ENCODE measurements at places on chromosomes 5 and 9. TPM values are rescaled to one million over a fixed set of nuclear protein-coding genes. Genes with fewer than 3 reads are reported as not detected.
A peak's percentile ranks its signal among the peaks of the same experiment; 100 is the strongest.

GRCh38 chr9:79054500-79054899 lies 517.3 kb upstream of the TLE4 start:
- no peak for DNase-seq

DNA sequence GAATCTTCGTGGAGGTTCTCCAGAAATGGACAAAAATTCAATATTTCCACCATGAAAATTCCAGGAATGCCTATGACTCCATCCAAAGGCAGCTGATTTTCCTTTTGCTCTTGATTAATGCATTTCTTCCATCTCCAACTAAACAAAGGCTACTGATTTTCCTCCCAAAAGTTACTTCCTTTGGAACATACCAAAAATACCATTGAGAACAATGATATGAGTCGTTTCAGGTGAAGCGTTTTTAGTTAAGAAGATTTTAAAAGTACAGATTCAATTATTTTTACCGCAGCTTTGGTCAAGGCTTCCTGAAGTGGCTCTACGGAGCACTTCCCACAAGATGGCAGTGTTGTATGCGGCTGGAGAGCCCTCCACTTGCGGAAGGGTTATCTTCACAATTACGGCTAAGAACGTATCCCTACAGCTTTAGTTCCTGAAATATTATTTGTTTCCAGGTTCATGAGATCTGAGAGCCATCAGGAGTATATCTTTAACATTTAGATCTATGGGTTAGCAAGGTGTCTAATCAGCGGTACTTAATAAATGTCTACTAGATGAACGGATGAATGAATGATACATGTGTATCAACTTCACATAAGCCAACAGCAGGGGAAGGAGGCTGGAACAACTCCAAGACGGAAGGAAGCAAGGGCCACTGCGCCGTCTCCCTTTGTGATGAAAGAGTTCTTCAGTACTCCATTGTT lies 35.9 kb upstream of the ARSB start:
- peak; percentile 78 for DNase-seq

DNA sequence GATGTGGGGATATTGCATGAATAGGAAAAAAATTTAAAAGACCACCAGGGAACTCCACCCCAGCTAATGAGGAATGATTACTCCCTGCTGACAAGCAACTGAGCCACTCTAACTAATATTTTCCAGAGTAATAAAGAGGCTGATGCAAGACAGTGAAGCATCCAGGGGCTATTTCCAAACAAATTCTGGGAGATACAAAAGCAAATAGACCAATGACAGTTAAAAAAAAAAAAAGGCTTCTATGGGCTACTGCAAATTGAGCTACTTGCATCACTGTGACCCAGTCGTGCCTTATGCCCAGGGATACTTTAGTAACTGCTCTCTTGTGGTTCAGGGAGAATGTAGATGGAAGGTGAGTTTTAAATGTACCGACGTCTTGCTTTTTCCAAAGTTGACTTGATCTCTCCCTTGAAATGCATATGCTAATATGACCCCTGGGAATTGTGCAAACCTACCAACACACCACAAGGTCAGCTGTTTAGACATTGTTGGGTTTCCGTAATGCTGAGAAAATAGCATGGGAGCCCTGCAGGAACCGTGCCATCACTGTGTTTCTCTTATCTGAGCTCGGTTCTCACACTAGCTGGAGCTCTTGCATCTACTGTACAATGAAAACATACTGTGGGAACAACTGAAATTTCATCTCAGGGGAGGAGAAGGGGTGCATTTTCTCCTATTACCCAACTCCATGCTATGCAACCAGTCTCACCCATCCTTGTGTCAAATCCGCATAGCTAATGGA lies 250.6 kb upstream of the MAP3K1 start:
- no peak for DNase-seq

DNA sequence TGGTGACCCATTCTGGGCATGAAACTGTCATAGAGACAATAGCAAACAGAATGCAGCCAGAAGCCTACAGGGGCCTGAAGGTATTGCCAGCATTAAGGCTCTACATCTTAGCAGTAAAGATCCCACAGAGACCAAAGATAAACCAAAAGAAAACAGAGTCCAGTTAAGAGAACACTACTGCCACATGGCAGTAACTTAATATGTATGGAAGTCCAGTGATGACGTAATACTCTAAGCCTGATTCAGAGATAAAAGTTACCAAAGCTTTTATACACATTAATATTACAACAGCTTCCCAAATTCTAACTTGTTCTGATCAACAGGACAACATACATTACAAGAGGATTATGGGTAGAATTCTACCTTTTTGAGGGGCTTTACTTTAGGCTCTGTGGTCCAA lies 371.5 kb downstream of the PRELID2 start:
- DNase-seq = no peak

Gene TLE4
- polyA plus RNA-seq = 24.9 TPM

Gene BHMT
- polyA plus RNA-seq = 0.24 TPM

GRCh38 chr5:66840511-66841013 lies 244.4 kb downstream of the MAST4 start:
- no peak for DNase-seq

DNA sequence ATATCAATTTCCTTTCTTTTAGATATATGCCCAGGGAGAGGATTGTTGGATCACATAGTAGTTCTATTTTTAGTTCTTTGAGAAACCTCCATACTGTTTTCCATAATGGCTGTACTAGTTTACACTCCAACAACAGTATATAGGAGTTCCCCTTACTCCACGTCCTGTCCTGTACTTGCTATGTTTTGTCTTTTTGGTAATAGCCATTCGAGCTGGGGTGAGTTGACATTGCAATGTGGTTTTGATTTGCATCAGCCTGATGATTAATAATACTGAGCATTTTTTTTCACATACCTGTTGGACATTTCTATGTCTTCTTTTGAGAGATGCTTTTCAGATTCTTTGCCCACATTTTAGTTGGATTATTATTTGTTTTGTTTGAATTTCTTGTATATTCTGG lies 445.9 kb downstream of the NTRK2 start:
- no peak for DNase-seq

Gene GCNT1
- 7.1 TPM for polyA plus RNA-seq

GRCh38 chr9:103301051-103301450 lies 305.9 kb downstream of the CYLC2 start:
- no peak for DNase-seq

Gene PRR16
- 0.93 TPM for polyA plus RNA-seq

Gene SEC61B
- polyA plus RNA-seq = 249 TPM

Gene PALM2AKAP2
- 0.68 TPM for polyA plus RNA-seq

- no peak for DNase-seq
Observed at GRCh38 chr9:8489835-8490234, 690.3 kb upstream of the DMAC1 start.

- DNase-seq = peak; percentile 81
Observed at GRCh38 chr9:69542942-69543704, 129.0 kb downstream of the APBA1 start.

Gene SPINK13
- polyA plus RNA-seq = not detected

Gene KIF4B
- not detected for polyA plus RNA-seq

Gene SURF2
- 75.0 TPM for polyA plus RNA-seq

DNA sequence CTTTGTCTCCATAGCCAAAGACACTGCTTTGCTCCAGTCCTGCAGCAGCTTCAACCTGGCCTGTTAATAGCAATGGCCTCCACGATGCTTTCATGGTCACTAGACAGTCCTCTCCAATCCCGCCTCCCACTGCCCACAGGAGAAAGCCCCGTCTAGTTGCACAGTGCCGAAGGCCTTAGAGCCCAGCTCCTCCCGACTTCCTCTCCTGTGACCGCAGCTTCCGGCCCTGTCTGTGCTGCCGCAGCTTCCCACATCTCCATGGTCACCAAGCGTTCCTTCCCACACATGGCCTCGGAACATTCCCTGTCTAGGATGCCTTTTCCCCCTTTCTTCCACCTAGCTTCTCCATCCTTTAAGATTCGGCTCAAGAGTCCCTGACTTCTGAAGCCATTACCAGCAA lies 23.4 kb downstream of the PCA3 start:
- no peak for DNase-seq

DNA sequence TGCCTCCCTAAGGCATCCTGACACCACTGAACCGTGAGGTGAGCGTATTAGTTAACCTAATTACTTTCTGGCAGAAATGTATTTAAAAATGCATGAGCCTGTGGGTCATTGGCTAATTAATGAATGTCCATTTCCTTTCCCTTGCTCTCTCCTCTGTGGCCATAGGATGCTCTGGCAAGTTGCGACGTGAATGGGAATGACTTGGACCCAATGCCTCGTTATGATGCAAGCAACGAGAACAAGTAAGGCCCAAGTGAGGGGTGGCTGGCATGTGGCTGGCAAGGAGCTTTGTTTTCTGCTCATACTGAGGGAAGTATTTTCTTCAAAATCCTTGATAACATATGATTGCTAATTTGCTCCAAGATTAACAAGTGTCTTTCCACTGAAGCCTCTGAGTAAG lies 136.3 kb downstream of the PCSK5 start:
- no peak for DNase-seq

GRCh38 chr5:36703245-36703860 lies 96.9 kb downstream of the SLC1A3 start:
- DNase-seq = no peak

DNA sequence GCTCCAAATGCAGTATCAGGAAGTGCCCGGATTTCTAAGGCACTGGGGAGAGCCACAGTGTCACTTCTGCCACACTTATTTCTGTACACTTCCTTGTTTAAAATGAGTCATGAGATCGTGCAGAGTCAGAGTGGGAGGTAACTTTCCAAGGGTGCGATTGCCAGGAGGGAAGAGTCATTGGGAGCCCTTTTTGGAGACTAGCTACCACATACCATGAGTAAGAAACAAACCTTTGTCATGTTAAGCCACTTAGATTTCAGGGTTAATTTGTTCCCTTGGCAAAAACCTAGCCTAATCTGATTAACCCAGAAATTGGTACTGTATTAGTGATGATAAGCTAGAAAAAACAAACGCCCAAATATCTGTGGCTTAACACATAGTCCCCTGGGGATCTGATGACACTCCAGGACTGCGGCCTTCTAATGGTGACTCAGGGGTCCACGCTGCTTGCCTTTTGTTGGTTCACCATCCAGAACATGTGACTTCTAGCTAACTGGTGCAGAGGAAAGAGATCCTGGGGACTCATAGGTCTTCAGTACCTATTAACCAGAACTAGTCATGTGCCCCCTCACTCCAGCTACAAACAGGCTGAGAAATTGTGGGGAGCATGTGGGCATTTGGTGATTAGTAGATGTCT lies 48.6 kb upstream of the TLE1 start:
- DNase-seq = no peak

DNA sequence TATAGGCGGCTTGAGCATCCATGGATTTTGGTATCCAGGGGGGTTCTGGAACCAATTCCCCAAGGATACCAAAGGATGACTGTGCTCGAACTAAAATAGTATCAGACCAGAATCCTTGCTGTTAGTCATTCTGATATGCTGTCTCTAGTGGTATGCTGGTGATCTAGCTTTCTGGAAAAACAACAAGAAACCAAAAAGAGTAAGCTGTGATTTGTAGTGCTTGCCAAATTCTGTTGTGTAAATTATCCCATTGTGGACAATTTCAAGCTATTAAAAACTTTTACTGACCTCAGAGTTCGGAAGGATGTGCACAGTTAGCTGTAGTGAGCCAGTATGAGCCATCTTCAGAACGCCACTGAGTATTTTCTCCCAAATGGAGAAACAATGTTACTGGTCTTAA lies 99.0 kb upstream of the FBN2 start:
- no peak for DNase-seq

Gene ARL14EPL
- polyA plus RNA-seq = not detected

DNA sequence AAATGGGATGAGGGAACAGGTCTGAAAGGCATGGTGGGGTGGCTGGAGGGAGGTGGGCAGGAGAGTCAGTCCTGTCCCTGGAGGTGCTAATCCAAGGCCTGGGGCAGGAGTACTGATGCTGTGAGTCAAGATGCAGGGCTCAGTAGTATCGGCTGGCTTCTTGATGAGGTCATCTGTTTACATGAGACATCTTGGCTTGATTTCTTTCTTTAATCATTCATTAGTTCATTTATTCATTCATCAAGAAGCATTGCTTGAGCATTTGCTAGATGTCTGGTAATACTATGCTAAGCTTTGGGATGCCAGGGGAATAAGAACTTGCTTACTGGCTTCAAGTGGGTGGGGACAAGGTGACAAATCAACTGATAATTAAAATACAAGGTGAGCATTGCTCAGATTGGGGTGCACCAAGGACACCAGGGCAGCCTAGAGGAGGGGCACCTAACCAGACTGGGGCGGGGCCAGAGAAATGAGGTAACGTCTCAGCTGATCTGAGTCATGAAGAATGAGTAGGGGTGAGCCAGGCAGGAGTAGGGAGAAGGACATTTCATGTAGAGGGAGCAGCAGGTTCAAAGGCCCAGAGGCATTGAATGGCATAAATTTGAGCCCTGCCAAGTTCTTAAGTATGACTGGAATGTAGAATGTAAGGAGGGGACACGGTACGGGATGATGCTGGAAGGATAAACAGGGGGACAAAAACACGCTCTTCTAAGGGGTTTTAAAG lies 88.8 kb downstream of the EGFLAM start:
- DNase-seq = no peak

GRCh38 chr5:172773481-172774469 lies 2.8 kb upstream of the DUSP1 start:
- DNase-seq = no peak

GRCh38 chr5:136619556-136619955 lies 254.2 kb upstream of the TRPC7 start:
- no peak for DNase-seq

- DNase-seq = no peak
Observed at GRCh38 chr9:98146101-98146991, 27.3 kb upstream of the TRIM14 start.

DNA sequence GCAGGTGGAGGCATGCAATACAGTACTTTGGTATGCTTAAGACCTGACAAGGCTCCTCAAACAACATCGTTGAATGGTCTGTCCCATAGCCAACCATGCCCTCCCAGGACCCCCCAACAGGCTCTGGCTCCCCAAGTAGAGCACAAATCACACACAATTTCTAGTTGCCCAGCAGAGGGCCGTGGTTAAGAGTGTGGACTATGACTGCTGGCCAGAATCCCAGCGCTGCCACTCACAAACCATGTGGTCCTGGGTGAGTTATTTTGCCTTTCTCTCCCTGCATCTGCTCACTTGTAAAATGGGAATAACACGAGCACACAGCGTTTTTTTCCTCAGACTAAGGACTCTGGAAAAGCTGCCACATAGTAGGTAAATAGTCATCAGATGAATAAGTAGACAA lies 6.5 kb downstream of the CKMT2 start:
- no peak for DNase-seq

GRCh38 chr5:53871775-53872174 lies 311.3 kb downstream of the NDUFS4 start:
- no peak for DNase-seq

GRCh38 chr5:134070725-134071613 lies 43.5 kb upstream of the TCF7 start:
- peak; percentile 12 for DNase-seq

Gene GPRIN1
- polyA plus RNA-seq = 86.4 TPM

Gene CCDC180
- polyA plus RNA-seq = 1.4 TPM

GRCh38 chr5:3993856-3994473 lies 398.3 kb downstream of the IRX1 start:
- no peak for DNase-seq

All from brain (organoid and tissue), 16 donors.